Activated CD4-positive, alpha-beta T cell treated with anti-CD3 and anti-CD28 coated beads, Interleukin-2, amount 10 ng/mL, durations not matched to agents 24 days and 14 days (primary cell): ENCODE measurements at places on chromosomes 16 and 17. TPM values are rescaled to one million over a fixed set of nuclear protein-coding genes. Genes with fewer than 3 reads are reported as not detected.

TSPAN10 gene
- total RNA-seq, result 0.14 and 0.37 TPM in 2 replicates

LGALS9B gene
- total RNA-seq, result not detected in 2 replicates

CCL8 gene
- total RNA-seq, result not detected in 2 replicates

NT5M gene
- 7.1 and 8.1 TPM in 2 replicates for total RNA-seq

GRCh38 chr17:5523249-5523648 is 36.9 kb downstream of the MIS12 start:
- H3K4me3 ChIP-seq, result no peak overlapping the region
- H3K4me1 ChIP-seq, result peaks cover 10% of the 10 kb centered on the region
- peaks cover 43% of the 10 kb centered on the region for H3K36me3 ChIP-seq
- no peaks in the 10 kb centered on the region for H3K27me3 ChIP-seq
- H3K27ac ChIP-seq, result no peak overlapping the region

GRCh38 chr16:64417711-64418227 is 704.1 kb downstream of the CDH11 start:
- DNase-seq, result no peak
- H3K27ac ChIP-seq, result no peak overlapping the region
- no peaks in the 10 kb centered on the region for H3K4me1 ChIP-seq
- H3K36me3 ChIP-seq, result no peaks in the 10 kb centered on the region
- H3K27me3 ChIP-seq, result no peaks in the 10 kb centered on the region

GRCh38 chr16:71479420-71479819 is 9.7 kb downstream of the ZNF19 start:
- no peaks in the 10 kb centered on the region for H3K27me3 ChIP-seq
- peaks cover 17% of the 10 kb centered on the region for H3K4me1 ChIP-seq
- H3K27ac ChIP-seq, result no peak overlapping the region
- H3K36me3 ChIP-seq, result no peaks in the 10 kb centered on the region

GRCh38 chr16:50535506-50536257 is 12.5 kb upstream of the NKD1 start:
- no peak overlapping the region for H3K27ac ChIP-seq
- H3K36me3 ChIP-seq, result no peaks in the 10 kb centered on the region
- no peak overlapping the region for H3K4me3 ChIP-seq
- peaks cover 11% of the 10 kb centered on the region for H3K27me3 ChIP-seq
- DNase-seq, result no peak

GRCh38 chr16:77594799-77595596 is 127.3 kb upstream of the NUDT7 start:
- H3K36me3 ChIP-seq, result no peaks in the 10 kb centered on the region
- no peak overlapping the region for H3K27ac ChIP-seq
- no peaks in the 10 kb centered on the region for H3K4me1 ChIP-seq
- DNase-seq, result no peak
- H3K4me3 ChIP-seq, result no peak overlapping the region

DNA sequence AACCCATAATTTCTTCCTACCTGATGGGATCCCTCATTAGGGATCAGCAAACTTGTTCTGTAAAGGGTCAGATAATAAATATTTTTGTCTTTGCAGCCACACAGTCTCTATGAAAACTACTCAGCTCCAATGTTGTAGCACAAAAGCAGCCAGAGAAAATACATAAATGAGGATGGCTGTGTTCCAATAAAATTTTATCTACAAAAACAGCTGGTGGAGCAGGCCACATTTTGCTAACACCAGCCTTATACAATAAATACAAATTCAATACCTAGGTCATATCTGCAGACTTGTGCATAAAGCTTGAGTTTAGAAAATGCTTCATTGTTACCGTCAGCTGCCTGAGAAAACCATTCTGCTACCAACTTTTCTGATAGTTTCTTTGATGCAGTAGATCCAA is 38.4 kb upstream of the INTS2 start:
- H3K36me3 ChIP-seq, result peaks cover 41% of the 10 kb centered on the region
- no peak overlapping the region for H3K27ac ChIP-seq
- no peaks in the 10 kb centered on the region for H3K4me1 ChIP-seq
- H3K27me3 ChIP-seq, result no peaks in the 10 kb centered on the region
- DNase-seq, result no peak

DNA sequence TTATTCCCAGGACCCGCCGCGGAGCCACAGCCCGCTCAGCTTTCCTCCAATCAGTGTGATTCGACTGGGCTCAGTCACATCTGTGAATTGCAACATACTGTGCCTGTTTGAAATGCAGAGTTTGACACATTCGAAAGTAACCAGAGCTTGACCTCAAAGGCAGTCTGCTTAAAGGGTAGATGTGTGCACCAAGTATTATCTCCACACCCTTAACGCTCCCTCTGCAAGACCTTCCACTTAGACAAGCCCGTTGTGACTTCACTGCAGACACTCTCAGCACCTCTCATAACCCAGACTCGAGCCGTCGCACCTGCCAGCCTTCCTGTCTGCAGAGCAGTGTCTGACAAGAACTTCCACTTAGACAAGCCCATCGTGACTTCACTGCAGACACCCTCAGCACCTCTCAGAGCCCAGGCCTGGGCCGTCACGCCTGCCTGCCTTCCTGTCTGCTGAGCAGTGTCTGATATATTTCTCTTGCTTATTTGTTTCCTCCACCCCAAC is 3.7 kb downstream of the KLHDC4 start:
- H3K4me3 ChIP-seq, result no peak overlapping the region
- H3K27me3 ChIP-seq, result no peaks in the 10 kb centered on the region
- H3K4me1 ChIP-seq, result peaks cover 25% of the 10 kb centered on the region
